Caudate nucleus (tissue), 63 donors: ENCODE measurements at places on chromosomes 2 and 18.

DNA sequence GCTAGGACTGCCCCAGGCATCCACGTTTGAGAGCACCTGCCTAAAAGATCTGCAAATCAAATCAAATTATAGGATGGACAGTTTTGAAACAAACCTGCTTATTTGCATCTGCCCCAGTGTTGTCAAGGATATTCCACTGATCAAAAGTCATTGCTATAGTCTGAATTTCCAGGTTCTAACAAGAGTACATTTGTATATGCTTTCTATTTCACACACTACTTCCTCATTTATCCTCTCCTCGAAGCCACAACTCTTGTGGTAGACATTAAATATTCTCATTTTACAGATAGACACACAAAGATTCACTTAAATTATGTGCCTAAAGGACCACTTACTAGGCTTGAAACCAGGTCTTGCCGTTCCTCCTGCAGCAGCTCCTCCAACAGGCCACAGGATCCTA is 11.9 kb upstream of the TET3 start:
- DNase-seq: no peak

- no peak for DNase-seq
These were observed 13.8 kb downstream of the CYP26B1 start for GRCh38 chr2:72133721-72134407.

DNA sequence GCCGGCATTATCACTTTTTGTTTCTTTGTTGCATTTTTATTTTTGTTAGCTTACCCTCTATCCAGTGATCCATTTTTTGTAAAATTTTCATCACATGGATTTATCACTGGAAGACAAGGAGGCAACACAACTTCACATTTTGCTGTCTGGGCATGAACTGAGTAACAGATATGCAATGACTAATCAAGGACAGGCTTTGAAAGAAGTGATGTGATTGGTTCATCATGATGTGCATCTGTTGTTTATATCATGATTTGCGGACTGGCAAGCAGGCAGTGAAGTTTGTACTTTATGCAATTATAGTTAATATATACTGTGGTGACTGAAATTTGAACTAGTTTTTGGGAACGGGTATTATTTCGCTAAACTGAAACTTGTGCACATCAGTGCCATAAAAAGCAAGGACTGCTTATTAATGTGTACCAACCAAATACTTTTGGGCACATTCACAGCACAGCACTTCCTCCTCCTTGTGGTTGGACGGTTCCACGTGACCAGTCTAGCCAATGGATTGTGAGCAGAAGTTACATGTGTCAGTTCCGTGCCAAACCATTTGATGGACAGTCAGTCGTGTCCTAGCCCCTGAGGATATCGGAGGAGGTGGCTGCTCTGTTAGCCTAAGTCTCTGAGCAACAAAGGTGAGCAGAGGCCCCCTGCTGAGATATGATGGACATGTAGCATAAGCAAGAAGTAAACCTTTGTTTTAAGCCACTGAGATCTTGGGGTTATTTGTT is 201.4 kb upstream of the SIX2 start:
- no peak for DNase-seq

- DNase-seq: no peak
These were observed 1.6 kb downstream of the SLC66A2 start for GRCh38 chr18:79949697-79950487.

GRCh38 chr2:196170606-196171247 is 651 bp downstream of the STK17B start:
- no peak for DNase-seq

DNA sequence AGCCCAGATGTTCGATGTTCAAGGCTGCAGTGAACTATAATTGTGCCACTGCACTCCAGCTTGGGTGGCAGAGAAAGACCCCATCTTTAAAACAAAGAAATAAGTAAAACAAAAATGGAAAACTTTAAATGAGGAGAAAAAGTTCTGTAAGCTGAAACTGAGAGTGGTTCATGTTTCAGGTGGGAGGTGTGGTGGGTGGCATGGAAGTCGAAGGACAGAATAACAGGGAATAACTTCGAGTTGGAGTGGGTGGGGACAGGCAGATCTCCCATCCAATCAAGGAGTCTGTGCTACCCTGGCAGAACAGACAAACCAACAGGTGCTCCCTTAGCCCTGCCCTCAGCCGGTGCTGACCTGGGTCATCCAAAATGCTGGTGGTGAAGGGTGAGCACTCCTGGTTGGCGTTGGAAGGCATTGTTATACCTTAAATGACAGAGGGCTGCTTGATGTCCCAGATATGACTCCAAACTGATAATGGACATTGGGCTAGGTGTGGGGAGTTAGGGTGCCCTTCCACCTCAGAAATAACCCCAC is 328.4 kb downstream of the DYSF start:
- DNase-seq: no peak

GRCh38 chr2:197883354-197884032 is 79.1 kb downstream of the PLCL1 start:
- no peak for DNase-seq

DNA sequence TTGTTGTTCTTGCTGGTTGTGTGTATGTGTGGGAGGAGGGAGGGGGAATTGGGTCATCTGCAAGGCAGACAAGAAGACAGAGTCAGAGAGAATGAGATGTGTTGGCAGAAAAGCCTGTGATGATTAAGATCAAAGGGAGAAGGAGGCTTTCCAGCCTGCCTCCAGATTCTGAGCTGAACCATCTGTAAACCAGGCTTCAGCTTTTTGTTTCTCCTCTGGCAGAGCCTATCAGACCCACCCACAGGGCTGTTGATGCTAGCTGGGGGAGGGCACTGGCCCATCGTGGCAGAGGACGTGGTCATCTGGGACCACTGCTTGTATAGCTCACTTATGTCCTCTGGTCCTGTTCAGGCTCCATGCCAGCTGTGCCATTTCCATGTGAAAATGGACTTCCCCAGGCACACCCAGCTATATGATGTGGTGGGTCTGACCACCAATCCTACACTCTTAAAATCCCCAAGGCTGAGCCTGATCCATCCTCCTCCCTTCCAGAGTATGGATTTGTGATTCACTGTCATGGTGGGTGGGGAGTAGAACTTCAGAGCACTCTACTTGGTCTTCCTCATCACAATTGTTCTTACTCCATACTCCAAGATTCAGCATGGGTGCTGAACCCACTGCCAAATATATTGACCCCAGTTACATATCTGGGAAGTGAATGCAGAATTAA is 27.8 kb upstream of the COL6A3 start:
- DNase-seq: no peak

DNA sequence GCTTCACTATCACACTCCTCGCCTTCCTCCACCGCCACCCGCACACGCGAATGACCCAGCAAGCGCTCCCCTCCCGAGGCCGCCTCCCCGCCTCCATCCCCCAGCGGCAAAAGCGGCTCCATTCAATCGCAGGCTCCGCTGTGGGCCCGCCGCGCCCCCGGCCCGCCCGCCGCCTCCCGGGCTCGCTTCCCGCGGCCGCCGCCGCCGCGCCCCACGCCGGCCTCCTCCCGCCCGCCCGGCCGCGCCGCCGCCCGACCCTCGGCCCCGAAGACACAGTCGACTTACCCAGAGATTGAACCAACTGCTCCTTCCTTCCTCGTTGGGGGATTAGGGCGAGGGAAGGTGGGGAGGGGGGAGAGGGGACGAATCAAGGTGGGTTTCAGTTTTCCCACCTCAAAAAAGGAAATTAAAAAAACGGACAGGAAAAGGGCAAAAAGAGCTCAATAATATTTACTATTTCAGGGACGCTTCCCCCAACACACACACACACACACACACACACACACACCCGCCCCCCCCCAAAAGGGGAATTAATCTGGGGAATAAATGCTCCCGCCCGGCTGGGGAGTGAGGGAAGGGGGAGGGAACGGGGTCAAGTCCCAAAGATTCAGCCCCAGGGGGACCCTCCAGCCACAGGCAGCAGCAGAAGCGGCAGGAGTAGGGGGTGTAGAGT is 743 bp downstream of the XPO1 start:
- no peak for DNase-seq

DNA sequence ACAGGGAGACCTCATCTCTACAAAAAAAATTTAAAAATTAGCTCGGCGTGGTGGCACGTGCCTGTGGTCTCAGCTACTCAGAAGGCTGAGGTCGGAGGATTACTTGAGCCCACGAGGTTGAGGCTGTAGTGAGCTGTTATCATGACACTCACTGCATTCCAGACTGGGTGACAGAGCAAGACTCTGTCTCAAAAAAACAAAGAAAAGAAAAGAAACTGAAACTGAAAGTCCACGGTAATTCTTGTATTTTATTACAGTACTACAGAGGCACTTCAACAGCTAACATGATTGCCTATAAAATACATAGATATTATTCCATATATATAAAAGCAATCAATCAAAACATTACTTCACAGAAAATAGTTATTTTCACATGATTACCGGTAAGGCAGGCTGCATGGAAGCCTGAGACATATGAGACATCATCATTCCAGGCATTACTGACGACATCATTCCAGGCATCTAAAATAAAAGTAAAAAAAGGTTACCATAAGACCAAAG is 23.1 kb downstream of the PRPF40A start:
- DNase-seq: no peak

- no peak for DNase-seq
These were observed 135.1 kb downstream of the NCOA1 start for GRCh38 chr2:24626131-24626530.

DNA sequence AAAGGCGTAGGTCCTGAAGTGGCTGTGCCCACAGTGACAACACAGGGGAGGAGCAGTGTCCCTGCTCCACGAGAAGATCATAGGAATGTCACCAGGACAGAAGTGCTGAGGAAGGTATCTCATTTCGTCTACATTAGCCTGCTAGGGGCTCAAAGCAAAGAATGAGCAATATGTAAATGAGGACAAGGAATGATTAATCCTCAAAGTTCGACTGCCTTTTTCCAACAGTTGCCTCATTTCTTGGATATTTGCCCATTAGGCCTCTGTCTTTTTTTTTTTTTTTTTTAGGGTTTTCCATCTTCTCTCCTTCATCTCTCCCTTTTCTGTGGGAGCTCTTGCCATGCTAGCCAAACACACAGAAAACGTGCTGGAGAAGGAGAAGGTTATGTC is 105.2 kb upstream of the ARHGAP28 start:
- no peak for DNase-seq

GRCh38 chr18:59846814-59847490 is 52.8 kb upstream of the PMAIP1 start:
- DNase-seq: no peak

GRCh38 chr2:146821836-146822316 is 1023.0 kb upstream of the ACVR2A start:
- DNase-seq: no peak

DNA sequence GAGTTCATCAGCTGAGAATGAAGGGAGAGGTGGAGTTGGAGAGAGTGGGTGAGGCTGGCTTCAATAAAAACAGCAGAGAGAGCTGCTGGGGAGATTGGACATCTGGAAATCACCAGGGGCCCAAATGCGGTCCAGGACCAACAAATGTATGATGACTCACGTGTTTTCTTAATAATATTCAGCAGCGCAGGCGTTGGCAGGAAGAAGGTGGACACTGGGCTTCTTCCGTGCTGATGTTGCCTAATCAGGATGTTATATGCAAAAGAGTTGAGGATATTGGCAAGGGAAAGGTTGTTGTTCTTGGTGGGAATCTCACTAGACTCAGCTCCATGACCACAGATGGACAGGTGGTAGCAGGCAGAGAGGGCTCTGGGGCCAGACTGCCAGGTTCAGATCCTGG is 12.8 kb upstream of the PLA2R1 start:
- DNase-seq: no peak

DNA sequence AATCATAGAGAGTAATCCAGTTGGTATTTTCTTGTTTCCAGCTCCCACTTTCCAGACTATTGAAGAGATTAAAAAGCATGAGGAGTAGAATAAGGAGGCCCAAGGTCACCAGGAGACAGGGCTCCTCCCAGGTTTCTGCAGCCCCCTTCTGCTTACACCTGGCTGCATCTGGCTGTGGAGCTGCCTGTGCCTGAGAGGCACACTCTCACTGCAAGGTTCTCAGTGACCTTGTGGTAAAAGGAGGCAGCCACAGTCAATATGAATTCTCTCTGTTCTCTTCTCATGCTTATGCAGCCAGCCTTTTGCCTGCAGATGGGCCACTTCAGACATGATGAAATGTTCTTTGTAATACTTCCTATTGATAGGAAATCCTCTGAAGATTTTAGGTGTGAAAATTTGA is 233.7 kb downstream of the MYO3B start:
- DNase-seq: no peak

- no peak for DNase-seq
These were observed 31.2 kb downstream of the EPC2 start for GRCh38 chr2:148675708-148676107.

- DNase-seq: no peak
These were observed 9.9 kb downstream of the GLI2 start for GRCh38 chr2:120745420-120746111.
